ENCODE measurements at places on chromosomes 6 and 20.

- DNase-seq = no peak
Observed at GRCh38 chr6:34460796-34461507, 4.9 kb upstream of the PACSIN1 start.

- no peak for DNase-seq
Observed at GRCh38 chr6:21522143-21522747, 71.3 kb upstream of the SOX4 start.

DNA sequence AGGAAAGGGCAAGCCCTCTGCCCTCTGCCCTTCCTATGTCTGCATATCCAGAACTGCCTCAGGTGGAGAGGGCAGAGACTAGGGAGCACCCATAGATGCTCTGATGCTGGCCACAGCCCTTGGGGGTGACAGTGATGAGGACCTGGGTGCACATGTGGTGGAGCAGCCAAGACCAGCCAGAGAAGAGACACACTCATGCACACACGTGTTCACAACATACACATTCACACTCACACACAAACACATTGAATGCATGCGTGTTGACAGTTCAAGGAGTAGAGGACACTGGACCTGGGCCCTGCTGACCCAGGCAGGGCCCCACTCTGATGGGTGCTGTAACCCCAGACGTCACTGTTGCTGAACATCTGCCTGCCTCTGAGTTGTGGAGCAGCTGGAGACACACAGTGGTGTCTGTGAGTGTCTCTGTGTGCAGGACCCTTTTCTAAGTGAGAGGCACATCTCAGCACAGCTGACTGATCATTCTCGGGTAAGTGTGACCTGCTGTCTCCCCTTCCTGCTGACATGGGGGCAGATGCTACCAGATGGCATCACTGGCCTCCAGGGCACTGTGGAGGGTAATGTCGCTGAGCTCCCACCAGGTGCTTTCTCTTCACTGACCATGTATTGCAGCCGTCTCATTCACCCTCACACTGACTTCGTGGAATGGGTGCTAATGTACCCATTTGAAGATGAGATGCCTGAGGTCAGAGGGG is 30.1 kb upstream of the MAS1L start:
- DNase-seq = no peak

DNA sequence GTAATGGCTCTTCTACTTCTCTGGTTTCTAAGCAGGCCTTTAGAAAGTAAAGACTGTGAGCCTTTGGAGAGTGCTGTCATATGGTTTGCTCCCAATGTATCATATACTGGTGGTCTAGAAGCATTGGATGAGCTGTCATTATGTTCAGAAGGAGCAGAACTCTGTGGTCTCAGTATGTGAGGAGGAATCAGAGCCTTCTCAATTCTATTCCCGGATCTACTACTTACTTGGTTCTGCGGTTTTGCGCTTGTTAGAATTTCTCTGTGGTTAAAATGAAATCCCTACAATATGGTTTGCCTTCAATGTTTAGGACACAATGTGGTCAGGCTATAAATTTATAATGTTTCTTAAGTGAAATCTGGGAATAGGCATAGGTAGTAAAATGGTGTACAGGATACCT is 64.6 kb downstream of the RWDD2A start:
- DNase-seq = no peak

DNA sequence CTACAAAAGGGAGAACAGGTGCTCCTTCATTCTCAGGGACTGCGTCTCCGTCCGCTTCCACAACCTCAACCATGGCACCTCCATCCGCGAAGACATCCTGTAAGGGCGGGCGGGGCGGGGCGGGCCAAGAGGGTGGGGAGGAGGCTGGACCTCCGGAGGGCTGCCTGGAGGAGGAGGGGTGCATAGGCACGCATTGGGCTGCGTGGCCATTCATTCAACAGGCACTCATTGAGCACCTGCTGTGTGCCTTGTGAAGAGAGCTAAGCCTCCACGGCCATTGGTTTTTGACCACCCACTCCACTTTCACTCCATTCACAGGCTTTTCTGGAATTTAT is 435 bp downstream of the ZSWIM3 start:
- no peak for DNase-seq

GRCh38 chr20:2379511-2380229 is 1.0 kb upstream of the TGM6 start:
- no peak for DNase-seq

GRCh38 chr6:150631283-150631983 is 31.7 kb downstream of the PLEKHG1 start:
- no peak for DNase-seq

DNA sequence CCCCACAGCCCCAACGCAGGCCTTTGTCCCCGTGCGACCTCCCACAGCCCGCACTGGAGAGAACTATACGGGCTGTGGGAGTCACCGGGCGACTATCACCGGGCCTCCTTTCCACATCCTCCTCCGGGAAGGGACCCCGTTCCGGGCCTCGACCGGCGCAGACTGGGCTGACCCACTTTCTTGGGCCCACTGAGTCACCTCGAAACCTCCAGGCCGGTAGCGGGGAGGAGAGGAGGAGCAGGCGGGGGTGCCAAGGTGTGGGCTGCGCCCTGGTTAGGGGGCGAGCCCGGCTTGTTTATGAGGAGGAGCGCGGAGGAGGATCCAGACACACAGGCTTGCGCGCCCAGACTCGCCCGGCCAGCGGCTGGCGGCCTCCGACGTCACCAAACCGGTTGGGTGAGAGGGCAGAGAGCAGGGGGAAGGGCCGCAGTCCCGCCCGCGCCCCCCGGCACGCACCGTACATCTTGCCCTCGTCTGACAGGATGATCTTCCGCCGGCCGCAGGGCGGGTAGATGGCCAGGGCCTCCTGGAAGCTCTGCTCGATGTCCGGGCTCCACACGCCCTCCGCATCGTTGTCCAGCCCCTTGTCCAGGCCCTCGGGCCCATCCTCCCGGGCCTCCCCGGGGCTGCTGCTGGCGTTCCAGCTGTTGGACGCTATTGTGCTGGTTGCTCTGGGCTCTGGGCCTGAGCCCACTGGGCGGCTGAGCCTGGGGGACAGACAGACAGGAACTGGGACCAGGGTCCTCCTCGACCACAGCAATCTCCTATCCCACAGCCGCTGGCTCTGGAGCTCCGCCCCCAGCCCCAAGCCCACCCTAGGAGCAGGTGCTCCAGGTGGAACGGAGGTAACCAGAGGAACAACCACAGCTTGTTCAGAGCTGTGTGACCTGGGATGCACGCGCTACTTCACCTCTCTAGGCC is 10.6 kb downstream of the TEAD3 start:
- DNase-seq = no peak

DNA sequence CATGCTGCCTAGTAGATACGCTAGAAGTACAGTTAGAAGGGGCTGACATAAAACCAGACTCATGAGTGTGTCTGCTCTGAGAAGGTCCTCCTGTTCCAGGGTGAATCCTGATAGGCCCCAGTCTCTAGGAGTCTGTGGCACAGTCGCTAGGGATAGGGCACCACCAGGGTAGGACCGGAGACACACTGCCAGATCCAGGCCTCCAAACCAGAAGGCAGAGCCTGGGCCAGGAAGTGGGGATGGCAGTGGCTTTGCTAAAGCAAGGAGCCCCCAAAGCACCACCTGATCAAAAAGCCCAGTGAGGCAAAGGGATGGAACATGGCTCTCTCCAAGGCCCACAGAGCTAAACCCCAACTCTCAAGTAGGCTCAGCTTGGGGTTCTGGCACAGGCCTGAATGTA is 21.6 kb downstream of the MDGA1 start:
- DNase-seq = no peak

- no peak for DNase-seq
Observed at GRCh38 chr20:57396212-57396983, 5.2 kb downstream of the RBM38 start.

DNA sequence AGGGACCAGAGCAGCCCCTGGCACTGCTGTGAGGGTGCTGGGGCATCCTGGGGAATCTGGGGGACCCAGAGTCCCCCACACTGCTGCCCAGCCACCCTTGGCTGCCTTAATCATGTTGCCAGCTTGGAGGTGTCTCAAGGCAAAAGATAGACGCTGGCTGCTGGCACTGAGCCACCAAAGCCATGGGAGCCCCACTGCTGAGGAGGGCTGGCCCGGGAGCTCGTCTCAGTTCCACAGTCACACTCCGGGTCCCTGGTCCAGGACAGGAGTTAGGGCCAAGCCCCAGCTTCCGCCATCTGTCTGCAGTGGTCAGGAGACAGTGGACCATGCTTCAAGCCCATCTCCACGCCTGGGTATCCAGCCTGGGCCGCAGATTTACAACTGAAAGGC is 41.0 kb upstream of the HMGA1 start:
- no peak for DNase-seq

DNA sequence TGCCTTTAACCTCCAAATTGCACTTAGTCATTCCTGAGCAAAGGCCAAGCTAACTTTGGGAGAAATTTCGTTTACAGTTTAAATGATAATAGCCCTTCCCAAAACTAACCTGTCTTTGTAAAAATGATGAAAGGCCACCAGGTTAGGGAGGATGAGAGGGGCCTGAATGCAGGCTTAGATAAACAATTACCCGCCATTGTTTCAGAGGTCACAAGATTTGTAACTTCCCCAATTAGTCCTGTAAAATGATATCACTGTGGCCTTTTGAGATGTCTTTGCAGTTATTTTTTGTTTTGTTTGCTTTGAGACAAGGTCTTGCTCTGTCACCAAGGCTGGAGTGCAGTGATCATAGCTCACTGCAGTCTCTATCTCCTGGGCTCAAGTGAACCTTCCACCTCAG is 26.3 kb downstream of the GNL1 start:
- no peak for DNase-seq

DNA sequence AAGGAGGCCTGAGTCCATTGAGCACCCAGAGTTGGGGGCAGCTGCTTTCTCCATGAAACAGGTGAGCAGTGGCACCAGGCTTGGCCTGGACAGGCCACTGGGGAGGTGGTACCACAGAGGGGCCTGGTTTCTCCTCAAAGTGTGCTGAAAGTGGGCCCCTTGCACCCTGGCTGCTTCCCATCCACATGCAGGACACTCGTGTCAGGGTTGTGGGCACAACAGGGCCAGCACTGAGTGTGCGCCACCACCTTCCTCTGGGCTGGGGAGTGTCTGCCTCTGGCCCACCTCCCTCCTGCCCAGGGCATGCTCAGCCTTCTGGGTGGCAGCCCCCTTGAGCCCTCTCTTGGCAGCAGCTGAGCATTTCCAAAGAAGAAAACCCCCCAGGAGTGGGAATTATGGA is 5.2 kb upstream of the SLC22A1 start:
- DNase-seq = no peak

- DNase-seq = no peak
Observed at GRCh38 chr6:153086225-153086990, 44.7 kb downstream of the RGS17 start.

DNA sequence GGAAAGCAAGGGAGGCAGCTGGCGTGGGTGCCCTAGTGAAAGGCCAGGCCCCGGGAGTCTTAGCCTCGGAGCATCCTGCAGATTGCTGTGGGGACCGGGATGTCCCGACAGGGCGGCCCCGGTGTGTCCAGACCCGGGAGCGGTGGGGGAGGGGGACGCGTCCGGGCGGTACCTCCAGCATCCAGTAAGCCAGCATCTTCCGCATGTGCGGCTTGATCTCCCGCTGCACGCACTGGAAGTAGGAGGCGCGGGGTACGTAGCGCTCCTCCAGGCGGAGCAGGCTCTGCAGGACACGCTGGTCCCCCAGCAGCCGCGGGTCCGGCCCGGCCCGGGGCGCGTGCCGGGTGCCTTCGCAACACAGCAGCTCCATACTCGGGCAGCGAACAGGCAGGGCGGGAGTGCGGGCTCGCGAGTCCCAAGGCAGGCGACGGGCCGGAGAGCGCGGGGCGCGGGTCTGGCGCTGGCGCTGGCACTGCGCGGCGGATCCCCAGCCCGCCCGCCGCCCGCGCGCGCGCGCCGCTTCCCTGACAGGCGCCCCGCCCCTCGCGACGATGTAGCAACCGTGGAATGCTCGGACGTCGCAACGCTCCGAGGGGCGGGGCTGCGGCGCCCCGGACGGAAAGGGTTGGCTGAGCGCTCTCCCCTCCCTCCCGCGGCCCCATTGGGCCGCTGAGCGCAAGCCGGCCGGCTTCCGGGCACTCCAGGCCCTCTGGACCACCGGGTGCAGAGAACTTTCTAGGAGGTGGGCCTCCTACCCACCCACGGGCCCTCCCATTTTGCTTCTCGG is at the start of gene CCND3:
TSS of gene CCND3 (minus strand) at position 529 of the 787 bp plus-strand sequence. CDS start at position 370, 159 bp downstream.
- DNase-seq = peak; percentile 75

- DNase-seq = no peak
Observed at GRCh38 chr6:71588490-71588889, 297.9 kb upstream of the RIMS1 start.

GRCh38 chr20:61686051-61686936 is 379.4 kb downstream of the TAF4 start:
- DNase-seq = no peak

- no peak for DNase-seq
Observed at GRCh38 chr6:118801257-118801656, 92.7 kb upstream of the ASF1A start.

- peak; percentile 7 for DNase-seq
Observed at GRCh38 chr6:129860908-129861665, at the start of gene TMEM244. TMEM244 (minus strand) TSS chr6:129861315; CDS start chr6:129861188, 127 bp downstream.

- no peak for DNase-seq
Observed at GRCh38 chr6:141809901-141810300, 322.8 kb upstream of the GJE1 start.

- no peak for DNase-seq
Observed at GRCh38 chr6:93295631-93296030, 123.7 kb downstream of the EPHA7 start.

DNA sequence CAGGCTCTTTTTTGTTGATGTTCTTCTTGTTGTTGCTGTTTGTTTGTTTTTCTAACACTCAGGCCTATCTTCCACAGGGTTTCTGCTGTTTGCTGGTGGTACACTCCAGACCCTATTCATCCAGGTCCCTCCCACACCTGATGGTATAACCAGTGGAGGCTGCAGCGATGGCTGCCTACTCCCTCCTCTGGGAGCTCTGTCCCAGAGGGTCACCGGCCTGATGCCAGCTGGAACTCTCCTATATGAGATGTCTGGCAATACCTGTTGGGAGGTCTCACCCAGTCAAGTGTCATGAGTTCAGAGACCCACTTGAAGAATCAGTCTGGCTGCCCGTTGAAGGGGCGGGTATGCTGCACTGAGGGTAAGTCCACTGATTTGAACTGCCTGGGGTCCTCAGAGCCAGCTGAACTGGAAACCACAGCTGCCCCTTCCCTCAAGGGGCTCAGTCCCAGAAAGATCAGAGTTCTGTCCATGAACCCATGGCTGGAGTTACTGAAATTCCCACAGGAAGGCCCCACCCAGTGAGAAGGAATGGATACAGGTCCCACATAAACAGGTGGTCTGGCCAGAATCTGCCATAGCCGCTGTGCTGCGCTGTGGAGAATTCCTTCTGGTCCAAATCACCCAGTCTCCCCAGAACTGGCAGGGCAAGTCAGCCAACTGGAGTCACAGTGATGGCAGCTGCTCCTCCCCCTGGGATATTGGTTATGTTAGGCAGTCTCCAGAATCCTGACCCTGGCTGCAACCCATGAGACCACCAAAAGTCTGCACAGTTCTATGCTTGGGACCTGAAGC is 664.4 kb downstream of the FRK start:
- DNase-seq = no peak
